ENCODE measurements at places on chromosomes 12 and 14.

DNA sequence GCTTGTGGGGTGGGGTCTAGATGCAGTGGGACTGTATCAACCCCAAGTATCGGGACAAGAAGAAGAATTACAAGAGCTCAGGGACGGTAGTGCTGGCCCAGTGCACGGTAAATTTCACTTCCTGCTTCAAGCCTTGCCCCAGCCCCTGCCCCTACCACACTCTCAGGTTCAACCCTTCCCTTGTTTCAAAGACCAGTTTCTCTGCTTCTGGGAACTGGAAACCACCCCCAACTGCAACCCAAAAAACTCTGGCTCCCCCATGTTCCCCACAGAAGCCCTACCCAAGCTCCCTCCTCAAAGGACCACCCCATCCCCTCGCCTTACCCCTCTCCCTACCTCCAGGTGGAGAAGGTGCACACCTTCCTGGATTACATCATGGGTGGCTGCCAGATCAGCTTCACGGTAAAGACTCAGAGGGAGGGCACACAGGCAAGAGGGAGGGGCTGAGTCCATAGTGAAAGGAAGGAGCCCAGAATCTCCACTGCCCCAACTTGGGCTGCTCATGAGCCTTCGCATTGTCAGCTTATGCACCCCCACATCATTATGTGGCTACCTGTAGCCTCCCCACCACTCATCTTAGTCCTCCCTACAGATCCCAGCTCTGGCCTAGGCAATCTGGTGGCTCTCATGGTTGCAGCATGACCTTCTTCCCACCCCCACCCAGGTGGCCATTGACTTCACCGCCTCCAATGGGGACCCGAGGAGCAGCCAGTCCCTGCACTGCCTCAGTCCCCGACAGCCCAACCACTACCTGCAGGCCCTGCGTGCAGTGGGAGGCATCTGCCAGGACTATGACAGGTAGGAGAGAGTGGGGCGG, 4.3 kb downstream of the CPNE6 start:
- no peak for DNase-seq

- DNase-seq, result peak; percentile 27
Observed at GRCh38 chr12:2052826-2053678, at the start of gene CACNA1C. CACNA1C (plus strand) TSS chr12:2052987; CDS start chr12:2053563, 576 bp downstream.

- no peak for DNase-seq
Observed at GRCh38 chr14:24634158-24634557, at the start of gene GZMB. GZMB (minus strand) TSS chr14:24634190; CDS start chr14:24634160, 30 bp downstream.

DNA sequence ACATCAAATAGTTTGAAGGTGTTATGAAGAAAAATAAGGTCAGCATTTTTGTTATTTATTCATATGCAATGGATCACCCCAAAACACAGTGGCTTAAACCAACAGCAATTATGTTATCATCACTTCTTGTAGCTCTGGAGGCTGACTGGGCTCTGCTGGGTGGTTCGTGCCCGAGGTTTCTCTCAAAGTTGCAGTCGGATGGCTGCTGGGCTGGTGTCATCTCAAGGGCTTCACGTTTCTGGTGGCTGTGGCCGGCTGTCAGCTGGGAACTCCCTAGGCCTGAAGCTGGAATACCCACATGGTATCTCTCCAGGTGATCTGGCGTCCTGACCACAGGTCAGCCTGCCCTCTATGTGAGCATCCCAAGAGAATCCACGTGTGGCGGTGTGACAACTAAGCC, 12.0 kb downstream of the DIO3 start:
- DNase-seq, result no peak

DNA sequence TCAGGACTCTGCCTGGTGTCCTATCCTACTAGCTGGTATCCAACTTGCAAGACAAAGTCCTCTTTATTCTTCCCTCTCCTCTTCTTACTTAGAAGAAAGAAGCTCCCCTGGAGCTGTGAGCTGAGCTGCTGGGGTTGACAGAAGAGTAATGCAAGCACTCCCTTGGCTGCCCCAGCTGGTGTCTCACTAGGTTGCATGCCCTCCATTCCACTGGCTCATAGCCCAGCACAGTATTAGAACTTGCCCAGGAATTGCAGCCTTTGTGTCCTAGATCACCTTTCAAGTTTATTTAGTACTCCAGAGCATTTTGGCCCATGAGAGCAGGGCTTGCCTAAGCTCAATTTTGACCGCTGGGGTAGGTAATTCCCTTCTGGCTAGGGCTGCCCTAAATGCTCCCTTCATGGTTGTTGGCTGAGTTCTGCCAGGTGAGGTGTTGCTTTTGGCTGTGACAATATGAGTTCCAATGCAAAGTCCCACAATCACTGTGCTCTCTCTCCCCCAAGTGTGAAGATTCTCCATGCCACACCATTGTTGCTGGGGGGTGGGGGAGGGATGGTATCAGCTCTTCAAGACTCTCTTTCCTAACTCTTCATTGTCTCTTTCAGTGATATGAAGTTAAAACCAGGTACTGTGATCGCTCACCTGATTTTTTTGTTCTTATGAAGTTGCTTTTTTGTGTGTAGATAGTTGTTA, 317.4 kb upstream of the DDHD1 start:
- no peak for DNase-seq

DNA sequence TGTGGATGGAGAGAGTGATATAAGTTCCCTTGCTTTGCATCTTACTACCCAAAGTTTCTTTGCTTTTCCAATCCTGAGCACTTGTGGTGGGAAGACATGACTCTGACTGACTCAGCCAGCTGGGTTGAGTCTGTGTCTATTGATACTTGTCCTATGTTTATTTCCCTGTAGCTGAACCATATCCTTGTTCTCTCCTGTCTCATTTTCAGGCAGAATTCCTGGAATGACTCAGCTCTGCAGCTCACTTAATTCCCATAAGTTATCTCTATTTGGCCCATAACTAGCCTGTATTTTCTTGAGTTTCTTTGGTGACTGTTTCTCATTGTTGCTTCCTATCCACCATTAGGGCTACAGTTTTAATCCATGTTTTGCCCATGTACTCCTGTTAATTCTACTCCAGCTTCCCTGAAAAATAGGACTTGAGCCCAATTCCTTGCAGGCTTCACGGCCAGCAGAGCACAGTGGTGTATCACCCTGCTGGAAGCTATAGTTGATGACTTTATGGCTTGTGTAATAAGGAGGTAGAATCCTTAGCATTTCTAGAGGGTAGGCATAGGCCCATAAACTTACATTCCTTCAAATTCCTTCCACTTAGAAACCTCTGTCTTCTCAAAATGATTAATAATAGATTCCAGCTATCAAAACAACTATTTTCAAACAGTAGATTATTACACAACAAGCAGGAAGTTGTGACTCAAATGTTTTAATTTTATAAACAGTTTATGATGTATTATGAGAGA, 183.1 kb downstream of the TMTC3 start:
- no peak for DNase-seq

DNA sequence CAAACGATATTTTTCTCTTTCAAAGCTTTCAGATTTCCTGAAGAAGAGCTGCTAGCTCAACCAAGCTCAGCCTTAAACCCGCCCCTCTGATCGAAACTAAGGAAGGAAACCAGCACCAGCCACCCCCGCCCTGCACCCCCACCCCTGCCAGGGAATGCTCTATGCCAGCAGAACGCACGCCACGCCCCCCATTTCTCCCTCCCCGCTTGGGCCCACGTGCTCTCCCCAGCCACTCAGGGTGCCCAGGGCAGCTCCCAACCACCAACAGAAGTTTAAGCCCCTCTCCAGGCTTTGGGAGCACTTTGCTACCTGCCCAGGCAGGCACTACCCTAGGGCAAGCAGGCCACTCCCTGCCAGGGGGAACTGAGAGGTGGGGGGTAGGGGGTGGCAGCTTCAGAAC, 18.8 kb upstream of the KRT78 start:
- peak; percentile 10 for DNase-seq

DNA sequence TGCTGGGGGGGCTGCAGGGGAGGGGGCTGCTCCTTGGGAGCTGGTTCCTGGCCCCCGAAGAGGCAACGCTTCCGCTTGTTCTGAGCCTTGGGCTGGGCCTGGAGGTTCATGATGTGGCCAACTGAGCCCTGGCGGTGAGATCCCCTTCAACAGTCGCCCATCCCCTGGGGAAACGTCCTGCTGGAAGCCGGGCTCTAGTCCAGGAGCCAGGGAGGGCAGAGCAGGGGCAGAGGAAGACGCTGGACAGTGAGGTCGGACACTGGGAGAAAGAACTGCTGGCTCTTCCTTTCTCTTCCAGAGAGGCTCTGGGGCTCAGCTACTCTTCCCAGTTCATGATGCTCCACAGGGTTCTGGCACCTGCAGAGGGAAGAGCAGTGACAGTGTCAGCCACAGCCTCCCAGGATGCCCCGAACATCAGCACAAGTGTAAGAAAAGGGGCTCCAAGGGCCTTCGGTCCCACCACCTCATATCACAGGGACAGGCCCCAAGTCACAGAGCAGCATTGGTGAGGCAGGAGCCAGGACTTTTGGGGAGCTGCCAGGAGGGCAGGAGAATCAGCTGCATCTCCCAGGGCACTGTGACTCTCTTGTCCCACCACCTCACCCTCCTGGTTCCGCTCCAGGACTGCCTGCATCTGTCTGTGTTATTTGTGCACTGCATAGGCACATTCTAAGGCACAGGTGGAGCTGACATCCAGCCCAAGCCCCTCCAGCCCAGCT, 25.9 kb upstream of the PNMA1 start:
- DNase-seq, result no peak

DNA sequence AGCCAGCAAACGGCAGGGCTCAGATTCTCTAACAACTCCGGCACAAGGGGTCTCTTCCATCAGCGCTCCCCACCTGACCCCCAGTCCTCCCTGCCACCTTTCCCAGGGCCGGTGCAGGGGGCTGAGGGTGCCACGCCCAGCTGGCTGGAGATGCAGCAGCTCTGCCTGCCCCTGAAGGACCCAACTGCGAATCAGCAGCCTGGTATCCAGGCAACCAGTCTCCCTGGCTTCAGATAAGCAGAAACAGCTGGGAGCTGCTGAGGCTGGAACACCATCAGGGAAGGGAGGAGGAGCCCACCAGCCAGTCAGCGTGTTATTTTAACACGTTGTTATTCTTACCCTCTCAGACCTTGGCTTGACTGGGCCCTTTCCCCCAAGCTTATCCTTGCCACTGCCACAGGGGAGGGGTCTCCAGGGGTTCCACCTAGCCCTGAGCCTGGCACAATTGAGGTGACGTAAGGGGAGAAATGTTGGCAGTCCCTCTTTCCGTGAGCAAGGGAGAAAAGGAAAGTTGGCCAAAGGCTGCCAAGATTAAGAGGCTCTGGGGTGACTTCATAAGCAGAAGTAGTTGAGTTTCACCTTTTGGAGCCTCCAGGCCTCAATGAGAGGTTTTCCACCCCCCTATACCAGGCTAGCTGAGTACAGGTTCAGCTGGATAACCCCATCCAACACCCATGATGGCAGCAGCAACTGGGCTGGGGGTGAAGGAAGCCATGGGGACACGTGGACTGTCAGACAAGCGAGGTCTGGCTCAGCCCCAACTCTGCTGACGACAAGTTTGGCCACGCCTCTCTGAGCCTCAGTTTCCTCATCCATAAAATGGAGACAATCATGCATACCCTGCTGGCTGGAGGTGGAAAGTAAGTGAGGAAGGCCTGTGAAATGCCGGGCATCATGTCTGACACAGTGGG, 91.1 kb downstream of the IRF2BPL start:
- peak; percentile 57 for DNase-seq

DNA sequence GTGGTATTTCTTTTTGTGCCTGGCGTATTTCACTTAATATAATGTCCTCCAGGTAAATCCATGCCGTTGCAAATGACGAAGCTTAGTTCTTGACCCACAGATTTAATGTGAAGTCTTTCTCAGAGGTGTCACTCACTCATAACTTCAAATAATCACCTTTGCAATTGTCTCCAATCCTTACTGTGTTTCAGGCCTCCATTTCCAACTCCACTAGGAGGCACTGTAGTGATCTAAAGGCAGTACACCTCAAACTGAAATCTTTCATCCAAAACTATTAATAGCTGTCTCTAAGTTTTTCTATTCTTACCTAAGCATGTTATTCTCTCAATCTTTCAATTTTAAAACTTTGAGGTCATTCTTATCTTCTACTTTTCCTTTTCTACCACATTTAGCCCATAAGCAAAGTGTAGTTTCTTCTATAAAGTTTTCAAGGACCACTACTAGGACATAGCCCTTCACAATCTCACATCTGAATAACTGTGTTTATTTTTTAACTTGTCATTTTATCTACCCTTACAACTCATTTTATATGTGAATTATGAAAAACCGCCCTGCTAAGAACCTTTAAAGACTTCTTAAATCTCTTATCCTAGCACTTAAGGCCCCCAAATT, 25.5 kb upstream of the FBXO34 start:
- DNase-seq, result no peak

GRCh38 chr12:65590318-65590717, 234.0 kb upstream of the HMGA2 start:
- DNase-seq, result no peak

GRCh38 chr12:120453977-120454376, 7.7 kb downstream of the GATC start:
- DNase-seq, result no peak

DNA sequence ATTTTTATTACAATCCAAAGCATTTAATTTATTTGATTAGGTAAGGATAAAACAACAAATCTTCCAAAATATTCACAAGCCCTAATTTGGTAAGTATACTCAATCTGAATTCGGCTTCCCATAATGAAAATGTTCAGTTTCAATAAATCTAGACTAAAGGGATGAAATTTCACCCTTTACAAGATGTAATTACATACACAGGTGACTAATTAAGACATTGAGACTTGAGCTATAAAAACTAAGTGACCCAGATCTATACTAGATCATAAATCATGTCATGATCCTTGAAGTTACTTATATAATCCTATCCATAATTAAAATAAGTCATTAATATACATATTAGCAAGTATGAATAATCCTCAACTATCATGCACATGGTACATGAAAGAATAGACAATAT, 36.6 kb downstream of the LRP6 start:
- DNase-seq, result no peak

GRCh38 chr12:14366209-14367039, 942 bp downstream of the ATF7IP start:
- DNase-seq, result no peak

DNA sequence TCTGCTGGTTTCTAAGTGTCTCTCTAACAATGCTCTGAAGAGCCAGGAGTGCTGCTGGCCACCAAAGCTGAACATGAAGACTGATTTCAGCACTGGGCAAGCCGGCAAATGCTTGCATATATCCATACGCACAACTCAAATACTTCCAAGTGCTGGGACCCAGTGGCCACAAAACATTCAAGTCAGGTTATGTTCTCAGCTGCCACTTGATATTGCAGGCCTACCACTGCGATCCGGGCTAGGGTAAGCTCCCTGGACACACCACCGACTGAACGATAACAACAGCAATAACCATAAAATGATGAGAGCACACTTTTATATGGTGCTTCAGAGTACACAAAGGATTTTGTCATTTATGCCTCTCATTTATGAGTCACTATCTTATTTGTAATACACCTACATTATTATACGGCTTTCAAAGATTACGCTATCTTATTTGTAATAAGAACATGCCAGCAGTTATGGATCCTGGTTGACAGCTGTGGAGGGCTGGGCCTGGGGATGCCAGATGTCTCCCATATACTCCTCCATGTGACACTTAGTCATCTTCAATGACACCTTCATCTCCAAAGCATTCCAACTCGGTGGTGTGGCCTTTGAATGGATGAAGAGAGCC, 35.5 kb downstream of the CRACR2A start:
- no peak for DNase-seq

All from anterior cingulate cortex (tissue), 58 donors.